Suppressor macrophage treated with lipopolysaccharide for 1 hour (primary cell): ENCODE measurements at places on chromosomes 12 and 14.
A peak's percentile ranks its signal among the peaks of the same experiment; 100 is the strongest.

DNA sequence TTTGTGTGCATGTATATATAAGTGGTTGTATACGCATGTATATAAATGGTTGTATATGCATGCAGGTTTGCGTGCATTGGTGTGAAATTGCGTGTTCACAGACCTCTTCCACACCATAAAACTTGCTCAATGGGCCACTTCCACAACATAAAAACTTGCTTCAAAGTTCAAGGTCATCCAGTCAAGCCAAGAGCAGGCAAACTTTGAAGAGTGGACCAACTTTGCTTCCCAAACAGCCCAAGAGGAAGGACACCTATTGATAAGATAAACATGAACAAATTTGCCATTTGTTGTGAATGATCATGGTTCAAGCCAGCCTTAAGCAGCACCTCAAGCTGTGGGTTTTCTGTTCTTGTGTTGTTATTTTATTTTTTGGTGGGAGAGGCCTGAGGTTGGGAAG, 25.2 kb upstream of the PPP1CC start:
- no peak for DNase-seq

GRCh38 chr12:66438601-66439000, 136.3 kb downstream of the HELB start:
- no peak for DNase-seq

DNA sequence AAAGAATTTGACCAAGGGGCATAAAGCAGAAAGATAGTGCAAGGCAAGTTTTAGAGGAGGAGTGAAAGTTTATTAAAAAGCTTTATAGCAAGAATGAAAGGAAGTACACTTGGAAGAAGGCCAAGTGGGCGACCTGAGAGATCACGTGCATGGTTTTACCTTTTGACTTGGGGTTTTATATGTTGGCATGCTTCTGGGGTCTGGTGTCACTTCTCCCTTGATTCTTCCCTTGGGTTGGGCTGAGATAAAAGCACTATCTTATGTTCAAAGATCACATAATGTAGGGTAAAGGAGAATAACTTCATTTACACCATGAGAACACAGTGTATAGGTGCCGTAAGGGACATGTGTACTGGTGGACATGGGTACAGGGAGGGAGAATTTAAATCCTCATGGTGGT, 17.7 kb upstream of the TMEM30B start:
- DNase-seq: no peak

DNA sequence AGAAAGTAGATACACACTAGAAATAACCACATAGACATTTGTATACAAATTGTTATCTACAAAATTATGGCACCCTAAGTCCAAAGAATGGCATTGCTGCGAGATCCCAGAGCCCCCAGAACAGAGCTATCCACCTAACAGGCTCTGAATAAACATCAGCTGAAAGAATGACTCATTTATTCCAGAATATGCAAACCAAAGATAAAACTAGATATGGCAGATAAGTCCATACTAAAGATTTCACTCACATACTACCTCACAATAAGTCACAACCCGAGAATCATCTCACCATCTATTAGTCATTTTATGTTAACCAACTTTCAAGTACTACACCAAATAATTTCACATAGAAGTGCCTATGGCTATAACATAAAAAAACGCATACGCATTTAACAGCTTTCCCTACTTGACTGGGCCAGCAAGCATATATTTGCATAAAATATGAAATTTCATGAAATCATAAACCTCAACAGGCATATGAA, 5.6 kb downstream of the CNIH1 start:
- peak; percentile 24 for DNase-seq

DNA sequence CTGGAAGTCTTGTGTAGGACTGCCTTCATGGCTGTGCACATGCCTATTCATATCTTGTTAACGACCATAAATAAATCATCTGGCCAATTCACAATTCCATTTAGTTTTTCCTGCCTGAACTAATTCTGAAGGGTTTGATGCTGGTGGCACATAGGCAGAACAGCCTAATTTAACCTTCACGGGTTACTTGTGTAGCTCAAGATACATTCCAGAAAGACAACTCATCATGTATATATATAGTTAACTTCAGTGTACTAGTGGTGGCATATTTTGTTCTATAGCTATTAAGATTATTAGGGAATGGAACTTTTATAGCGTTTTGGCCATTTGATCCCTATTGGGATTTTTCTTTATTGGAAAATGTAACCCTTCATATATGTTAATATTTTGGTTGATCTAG, 31.4 kb downstream of the CFAP54 start:
- no peak for DNase-seq

GRCh38 chr12:106332536-106332935, 25.0 kb upstream of the POLR3B start:
- DNase-seq: no peak

DNA sequence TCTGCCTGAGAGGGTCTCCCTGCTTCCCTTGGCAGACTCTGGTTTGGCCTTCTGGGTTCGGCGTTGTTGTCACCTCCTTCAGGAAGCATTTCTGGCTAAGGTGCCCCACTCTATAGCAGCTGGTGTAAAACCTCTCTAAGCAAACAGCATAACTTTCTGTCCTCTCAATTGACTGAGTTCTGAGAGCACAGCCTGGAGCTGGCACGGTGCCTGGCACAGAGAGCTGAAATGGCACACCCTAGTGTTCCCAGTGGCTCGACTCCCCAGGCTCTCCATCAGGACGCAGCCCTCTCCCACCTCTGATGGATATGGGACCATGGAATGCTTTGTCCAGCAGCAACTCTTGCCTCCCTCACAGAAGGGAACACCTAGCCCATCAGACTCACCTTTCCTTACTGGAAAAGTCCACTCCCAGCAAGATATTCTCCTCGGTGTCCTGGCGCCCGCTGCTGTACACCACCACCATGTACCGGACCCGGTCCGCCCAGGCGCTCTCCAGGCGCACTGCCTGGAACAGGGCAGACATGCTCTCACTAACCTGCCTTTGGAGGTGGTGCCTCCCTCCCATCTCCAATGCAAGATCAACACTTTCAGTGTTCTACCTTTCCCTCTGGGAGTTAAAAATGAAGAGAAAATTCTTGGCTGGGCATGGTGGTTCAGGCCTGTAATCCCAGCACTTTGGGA, 40.6 kb downstream of the SSH1 start:
- no peak for DNase-seq

DNA sequence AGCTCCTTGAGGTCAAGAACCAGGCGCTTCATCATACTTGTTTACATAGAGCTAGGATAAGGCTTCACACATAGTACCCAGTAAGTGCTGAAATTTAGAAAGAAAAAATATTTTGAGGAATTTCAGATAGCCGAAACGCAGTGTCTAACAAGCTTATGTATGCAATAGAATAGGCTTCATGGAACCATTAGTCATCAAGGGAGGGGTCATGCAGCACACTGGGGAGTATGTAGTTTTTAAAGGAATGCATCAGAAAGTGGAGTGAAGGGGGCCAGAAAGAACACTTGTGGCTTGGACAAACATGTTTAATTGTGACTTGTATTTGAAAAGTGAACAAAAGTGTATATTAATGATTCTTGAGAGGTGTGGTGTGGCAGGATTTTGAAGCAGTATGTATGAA, 38.1 kb downstream of the DBX2 start:
- DNase-seq: no peak

- DNase-seq: no peak
Measured at GRCh38 chr14:96221841-96222240, 17.2 kb downstream of the BDKRB2 start.

GRCh38 chr12:25655702-25656101, 102.6 kb upstream of the LMNTD1 start:
- no peak for DNase-seq

- DNase-seq: no peak
Measured at GRCh38 chr12:132210223-132211055, 66.2 kb downstream of the NOC4L start.

DNA sequence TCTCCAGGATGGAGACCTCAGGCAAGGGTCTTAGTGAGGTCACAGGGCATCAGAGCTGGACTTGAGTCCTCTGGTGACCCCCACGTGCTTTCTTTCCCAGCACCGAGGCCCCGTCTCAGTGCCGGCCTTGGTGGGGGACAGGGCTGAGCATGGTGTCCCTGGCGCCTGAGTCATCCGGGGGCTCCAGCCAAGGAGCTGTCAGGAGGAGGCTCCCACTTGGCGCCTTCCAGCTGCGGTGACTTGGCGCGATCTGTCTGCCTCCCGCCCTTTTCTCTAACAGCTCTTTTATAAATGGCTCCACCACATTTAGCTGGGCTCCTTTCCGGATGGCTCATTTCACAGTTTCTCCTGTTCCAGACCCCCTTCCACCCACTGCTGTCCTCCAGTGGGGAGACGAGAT, 60.4 kb downstream of the PRMT8 start:
- no peak for DNase-seq

DNA sequence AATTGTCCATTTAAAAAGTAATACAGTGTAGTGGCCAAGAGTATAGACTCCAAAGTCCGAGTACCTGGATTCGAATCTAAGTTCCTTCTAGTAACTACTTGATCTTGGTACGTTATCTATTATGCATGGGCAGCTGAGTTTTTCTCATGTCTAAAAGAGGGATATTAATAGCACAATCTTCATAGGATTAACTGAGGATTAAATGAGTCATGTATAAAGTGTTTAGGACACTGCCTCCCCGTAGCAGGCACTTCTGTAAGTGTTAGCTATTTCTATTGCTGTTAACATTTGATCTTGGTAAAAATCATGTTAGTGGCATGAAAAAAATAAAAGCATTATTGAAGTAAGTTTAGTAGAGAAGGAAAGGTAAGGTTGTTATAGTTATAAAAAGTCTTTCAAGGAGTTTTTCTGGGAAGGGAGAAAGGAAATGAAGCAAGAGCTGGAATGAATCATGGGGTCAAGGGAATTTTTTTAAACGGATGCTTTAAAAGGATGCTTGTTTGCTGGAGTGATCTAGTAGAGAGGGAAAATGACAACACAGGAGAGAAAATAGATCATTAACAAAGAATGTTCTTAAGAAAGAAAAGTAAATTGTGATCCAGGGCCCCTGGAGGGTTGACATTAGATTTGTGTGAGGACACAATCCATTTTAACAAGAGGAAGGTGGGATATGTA, 502.2 kb upstream of the USP15 start:
- no peak for DNase-seq

GRCh38 chr12:8847435-8847834, 25.0 kb downstream of the A2ML1 start:
- DNase-seq: no peak

DNA sequence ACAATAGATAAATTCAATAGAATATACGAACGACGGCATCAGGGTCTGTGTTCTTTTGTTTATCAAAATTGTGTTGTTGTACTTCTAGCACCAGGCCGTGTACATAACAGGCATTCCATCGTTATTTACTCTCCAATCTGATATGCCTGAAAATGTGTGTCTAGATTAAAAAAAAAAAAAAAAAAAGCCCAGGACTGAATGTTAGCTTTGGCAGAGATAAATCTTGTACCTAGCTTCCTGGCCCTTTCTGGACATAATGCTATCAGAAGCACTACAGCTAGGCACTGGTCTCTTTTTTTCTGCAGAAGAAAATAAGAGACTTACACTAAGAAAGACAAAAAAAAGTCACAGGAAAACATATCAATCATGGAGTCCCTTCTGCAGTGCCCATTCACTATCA, 37.0 kb downstream of the CDKL1 start:
- no peak for DNase-seq

GRCh38 chr14:32230181-32230580, 27.1 kb upstream of the RNU6-8 start:
- DNase-seq: no peak

DNA sequence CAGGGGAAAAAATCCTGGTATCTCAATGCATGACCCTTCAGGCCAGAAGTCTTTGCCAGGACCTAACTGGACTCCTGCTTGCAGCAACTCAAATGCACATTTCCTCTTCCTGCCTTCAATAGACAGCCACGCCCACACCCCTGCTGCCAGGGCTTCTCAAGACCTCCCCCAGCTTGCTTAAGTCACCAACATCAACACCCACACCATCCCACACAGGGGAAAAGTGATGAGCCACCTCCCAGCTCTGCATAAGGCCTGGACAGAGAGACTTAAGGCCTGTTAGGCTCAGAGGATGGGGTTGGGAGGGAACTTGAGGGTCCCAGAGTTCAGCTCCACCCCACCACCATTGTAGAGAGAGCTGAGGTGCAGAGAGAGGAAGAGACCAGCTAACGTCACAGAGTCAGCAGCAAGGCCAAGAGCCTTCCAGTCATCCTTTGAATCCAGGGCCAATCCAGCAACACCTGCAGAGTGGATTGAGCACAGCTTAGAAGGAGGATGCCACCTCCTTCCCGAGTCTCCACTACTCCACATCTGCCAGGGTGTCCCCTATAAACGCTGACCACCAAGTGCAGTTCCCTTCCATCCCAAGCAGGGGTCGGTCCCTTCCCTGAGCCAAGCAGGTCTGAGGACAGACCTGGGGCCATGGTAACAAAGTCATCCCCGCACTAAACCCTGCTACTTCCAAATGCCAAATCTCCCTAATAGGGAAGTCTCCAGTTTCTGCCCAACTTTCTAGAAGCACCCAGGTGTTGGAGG, 50.0 kb downstream of the KDM2B start:
- peak; percentile 96 for DNase-seq

GRCh38 chr14:76346391-76347160, 29.4 kb upstream of the ESRRB start:
- DNase-seq: no peak

DNA sequence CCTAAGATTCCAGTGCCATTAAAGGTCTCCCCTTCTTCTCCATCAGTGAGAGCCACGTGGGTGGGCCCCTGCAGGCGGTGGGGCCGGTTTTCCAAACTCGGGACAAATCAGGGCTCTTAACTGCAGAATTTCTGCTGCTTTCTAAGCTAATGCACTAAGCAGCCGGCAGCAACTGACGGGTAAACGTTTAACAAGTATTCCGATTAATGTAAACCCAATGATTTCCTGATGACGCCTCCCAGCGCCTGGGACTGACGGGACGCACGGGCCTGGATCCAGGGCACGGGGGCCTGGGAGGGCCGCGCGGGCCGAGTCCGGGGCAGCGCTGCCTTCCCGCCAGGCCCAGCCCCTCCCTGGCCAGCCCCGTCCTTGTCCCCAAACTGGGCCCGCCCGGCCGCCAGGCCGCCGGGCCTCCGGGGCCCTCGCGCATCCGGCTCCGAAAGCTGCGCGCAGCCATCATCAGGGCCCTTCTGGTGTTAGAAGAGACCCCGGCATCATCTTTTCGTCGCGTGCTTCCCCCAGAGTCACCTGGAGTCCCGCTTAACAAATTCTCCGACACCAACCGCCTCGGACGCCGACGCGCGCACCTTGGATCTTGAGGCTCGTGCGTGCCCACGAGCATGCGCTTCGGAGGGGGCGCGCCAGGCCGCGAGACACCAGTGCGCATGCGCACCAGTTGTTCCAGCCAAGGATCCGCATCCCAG, at the start of gene MLH3:
TSS of gene MLH3 (minus strand) at position 616 of the 704 bp plus-strand sequence. CDS start 1,812 bp downstream, outside the sequence.
- peak; percentile 89 for DNase-seq

DNA sequence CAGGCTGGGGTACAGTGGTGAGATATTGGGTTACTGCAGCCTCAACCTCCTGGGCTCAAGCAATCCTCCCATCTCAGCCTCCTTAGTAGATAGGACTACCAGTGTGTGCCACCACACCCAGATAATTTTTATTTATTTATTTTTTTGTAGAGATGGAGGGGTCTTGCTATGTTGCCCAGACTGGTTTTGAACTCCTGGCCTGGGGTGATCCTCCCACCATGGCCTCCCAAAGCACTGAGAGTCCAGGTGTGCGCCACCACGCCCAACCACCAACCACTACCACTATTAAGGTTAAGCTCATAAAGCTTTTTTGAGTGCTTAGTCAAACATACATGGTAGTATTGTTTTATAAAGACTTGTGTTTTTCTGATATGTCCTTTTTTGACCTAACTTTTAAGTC, 3.9 kb downstream of the RIOX1 start:
- no peak for DNase-seq
